NCI-H524 treated with DMSO at 0.1 percent for 48 hours (cell line): ENCODE measurements at places on chromosomes 12 and 14.

GRCh38 chr14:83260751-83261150, 1727.1 kb upstream of the SEL1L start:
- no peak for DNase-seq

- DNase-seq = no peak
Observed at GRCh38 chr14:73943083-73943482, 6.8 kb downstream of the FAM161B start.

DNA sequence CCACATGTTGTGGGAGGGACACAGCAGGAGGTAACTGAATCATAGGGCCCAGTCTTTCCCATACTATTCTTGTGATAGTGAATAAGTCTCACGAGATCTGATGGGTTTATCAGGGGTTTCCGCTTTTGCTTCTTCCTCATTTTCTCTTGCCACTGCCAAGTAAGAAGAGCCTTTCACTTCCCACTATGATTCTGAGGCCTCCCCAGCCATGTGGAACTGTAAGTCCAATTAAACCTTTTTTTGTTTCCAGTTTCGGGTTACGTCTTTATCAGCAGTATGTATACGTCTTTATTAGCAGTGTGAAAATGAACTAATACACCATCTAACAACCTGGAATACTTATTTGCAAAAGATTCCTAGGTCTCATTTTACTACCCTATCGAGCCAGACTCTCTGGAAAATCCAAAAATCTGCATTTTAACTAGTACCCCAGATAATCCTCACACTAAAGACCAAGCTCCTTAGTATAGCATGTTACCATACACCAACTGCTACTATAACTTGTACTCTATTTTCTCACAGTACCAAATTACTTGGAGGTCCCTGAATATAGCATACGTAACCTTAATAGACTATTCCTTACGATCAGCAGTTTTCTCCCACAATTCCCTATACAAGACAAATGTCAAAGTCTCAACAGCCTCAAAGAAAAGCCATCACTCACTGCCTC, 11.5 kb downstream of the GTF2A1 start:
- DNase-seq = no peak

DNA sequence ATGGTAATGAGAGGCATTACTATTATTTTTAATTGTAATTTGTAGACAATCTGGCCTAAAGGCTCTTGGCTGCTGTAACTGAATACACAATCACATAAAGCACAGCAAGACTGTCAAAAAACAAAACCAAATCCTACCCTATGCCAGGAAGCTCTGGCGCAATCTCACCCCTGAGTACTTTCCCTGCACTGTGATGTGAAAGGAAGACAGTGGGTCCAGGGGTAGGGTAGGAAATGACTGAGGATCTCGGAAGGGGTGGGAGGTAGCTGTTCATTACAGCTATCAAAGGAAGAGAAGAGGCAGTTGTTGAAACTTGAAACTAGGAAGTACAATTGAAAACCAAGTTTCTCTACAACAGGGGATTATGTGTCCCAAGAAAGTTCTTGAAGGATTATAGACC, 202.8 kb downstream of the ANO2 start:
- DNase-seq = no peak

DNA sequence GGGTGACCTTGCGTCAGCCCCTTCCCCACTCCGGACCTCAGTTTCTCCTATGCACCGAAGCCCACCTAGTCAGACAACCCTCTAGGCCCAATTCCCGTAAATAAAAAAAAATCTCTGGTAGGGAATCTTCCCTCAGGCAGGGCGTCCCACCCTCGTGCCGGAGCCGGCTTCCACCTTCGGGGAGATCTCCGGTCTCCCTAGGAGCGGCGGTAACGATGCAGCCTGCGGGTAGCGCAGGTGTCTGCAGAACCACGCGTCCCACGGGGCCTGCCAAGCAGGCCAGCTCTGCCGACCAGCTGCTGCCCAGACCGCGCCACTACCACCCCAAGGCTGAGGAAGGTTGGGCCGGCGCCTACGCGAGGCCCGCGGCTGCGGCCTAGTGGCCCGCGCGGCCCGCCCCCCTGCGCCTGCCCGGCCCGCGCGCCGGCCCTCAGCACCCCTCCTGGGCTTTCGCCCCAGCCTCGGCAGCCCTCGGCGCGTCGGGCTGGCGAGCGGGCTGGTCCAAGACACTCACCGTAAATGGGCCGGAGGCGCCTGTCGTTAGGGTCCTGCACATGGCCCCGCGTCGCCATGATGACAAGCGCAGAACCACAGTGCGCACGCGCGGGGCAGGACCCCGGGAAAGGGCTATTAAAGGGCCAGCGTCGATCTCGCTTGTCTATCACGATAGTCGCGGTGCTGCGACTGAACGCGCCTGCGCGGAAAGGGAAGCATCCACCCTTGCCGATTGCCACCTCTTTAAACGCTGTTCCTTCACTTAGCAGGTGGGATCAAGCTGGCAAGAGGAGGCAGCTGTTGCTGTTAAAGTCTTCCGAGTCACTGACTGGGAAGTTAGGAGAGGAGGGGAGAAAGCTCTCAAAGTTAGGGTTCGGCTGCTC, at the start of gene NAA25:
Gene NAA25, minus strand, starts transcription at position 582 of the 878 bp plus-strand sequence. Its CDS starts 10 bp downstream, at position 572.
- peak; percentile 74 for DNase-seq

GRCh38 chr12:112198120-112198733, 72.9 kb downstream of the TRAFD1 start:
- DNase-seq = peak; percentile 3

DNA sequence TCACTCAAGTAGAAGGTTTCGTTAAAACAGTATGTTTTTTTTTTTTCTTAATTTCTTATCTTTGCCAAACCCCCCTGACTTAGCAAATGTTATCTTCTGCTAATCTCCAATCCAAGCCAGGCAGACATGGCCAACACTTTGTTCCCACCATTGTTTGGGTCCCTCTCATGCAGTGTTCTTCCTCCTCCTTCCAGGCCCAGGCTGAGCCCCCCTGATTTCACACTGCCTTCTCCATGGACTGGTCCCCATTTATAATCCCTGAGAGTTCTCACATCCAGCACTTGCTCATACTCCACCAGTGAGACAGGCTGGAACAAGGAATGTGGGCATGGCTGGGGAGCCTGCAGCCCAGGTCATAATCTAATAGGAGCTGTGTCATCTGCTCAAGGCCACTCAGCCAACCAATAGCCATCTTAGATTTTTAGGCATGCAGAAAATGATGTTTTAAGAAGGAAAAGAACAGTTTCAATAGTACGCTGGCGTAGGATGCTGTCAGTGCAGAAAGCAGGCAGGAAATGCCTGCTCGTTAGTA, 238.4 kb upstream of the CCDC196 start:
- DNase-seq = no peak

DNA sequence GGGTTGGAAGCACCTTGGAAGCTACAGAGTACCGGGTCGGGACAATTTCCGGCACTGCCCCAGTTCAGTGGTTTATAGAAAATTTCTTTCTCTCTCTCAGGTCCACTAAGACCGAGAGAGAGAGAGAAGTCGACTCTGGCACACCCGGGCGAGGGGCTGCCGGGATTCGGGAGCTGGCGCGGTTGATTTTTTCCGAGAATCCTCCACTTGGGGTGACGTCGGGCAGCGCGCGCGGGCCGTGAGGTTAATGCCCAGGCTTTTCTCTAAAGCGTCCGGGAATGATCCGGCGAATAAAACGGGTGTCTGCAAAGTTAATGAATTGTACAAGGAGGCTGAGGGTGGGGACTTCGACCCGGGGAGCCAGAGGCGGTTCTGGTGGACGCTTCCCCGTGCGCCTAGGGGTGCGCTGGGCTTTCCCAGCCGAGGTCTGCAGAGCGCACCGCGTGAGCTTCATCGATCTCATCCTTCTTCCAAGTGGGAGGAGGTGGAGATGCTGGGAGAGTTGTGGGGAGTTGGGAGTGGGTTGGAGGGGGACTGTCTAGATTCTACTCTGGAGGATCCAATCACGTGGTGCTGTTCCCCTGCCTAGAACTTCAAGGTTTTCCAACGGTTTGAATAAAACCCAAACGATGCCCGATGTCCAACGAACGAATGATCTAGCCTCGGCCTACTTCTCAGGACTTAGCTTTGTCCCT, 51.9 kb upstream of the TBX3 start:
- DNase-seq = no peak

GRCh38 chr14:75445963-75446362, 18.1 kb downstream of the JDP2 start:
- no peak for DNase-seq

DNA sequence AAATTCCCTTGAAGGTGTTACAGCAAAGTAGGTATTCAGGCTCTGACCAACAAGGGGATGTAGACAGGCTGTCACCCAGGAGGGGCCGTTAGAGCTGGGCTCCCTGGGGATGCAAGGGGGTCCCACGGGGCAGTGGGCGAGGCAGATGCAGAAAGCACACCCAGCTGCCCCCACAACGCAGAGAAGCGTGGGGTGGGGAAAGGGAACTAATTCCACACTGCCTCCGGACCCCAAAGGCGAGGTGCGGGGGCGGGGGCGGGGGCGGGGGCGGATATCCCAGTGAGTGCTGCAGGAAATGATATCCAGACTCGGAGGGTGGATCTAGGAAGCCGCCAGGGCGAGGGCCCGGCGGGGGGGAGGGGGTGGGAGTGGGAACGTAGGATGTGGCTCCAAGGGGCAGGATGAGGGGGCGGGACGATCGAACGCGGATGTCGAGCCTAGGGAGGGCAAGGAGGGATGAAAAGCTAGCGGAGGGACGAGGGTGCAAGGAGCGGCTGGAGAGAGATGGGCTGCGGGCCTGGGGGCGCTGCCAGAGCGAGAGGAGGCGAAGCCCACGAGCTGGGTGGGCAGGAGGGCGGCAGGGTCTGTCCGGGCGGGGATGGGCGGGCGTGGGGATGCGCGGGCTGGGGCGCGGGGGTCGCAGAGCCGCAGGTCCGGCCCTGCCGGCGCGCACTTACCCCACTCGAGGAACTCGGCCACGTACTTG, 874 bp downstream of the CDC42BPB start:
- no peak for DNase-seq
